ENCODE measurements at places on chromosomes 4 and X. TPM values are rescaled to one million over a fixed set of nuclear protein-coding genes. Genes with fewer than 3 reads are reported as not detected.

GRCh38 chr4:140719686-140720085, 36.5 kb downstream of the TBC1D9 start:
- ATAC-seq, result peak; percentile 34

DNA sequence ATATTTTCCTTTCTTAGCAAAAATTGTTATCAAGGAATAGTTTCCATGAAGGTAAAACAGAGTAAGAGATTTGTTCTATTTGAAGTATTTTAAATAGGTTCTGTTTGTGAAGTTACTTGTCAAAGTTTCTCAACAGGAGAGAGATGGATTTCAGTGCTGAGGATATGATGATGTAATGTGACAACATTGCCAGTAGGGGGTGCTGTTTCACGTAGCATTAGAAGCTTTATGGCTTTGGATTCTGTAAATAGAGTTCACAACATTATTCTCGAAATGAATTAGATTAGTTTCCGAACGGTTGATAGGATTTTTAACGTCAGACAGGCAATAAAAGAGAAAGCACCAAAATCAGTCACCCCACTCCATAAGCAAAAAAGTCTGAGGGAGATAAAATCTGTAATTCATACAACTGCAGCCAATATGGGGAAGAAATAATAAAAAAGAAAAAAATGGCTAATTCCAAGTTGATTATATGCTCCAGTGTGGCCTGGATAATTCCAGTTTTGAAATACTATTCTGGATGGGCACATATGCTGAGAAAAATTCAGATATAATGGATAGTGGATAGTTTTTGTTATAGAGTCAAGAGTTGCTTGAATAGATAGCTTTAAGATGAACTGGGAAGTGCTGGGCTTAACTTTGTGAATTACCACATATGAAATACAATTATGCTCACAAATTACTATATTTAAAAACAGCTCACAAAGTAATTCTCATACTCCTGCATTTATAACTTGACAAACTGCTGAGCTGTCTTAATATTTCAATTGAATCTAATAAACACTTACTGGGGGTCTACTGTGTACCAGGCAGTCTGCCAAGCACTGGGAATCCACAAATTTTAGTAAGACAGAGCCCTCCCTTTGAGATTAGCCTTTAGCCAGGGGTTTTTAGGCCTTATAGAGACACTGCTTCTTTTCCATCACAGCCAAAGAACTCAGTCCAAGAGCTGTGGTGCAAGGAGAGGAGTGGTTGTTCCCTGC, 109.1 kb downstream of the GPAT3 start:
- peak; percentile 59 for ATAC-seq

- no peak for ATAC-seq
Observed at GRCh38 chrX:154023276-154024000, 3.7 kb upstream of the IRAK1 start.

- no peak for ATAC-seq
Observed at GRCh38 chrX:124805486-124805885, 459.1 kb downstream of the SH2D1A start.

DNA sequence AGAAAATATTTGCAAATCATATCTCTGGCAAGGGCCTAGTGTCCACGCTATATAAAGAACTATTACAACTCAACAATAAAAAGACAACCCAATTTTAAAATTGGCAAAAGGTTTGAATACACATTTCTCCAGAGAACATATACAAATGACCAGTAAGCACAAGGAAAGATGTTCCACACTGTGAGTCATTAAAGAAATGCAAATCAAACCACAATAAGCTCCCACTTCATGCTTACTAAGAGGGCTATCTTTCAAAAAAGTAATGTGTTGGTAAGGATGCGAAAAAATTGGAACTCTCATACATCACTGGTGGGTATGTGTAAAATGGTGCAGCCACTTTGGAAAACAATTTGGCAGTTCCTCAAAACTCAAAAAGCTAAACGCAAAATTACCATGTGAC, 884.0 kb upstream of the INTU start:
- ATAC-seq, result no peak

- ATAC-seq, result no peak
Observed at GRCh38 chr4:165724786-165725185, 148.3 kb upstream of the TLL1 start.

GRCh38 chr4:304969-305680, at the start of gene ZNF732:
TSS of gene ZNF732 (minus strand) at chr4:305474. CDS start at chr4:305310, 164 bp downstream.
- peak; percentile 96 for ATAC-seq

DNA sequence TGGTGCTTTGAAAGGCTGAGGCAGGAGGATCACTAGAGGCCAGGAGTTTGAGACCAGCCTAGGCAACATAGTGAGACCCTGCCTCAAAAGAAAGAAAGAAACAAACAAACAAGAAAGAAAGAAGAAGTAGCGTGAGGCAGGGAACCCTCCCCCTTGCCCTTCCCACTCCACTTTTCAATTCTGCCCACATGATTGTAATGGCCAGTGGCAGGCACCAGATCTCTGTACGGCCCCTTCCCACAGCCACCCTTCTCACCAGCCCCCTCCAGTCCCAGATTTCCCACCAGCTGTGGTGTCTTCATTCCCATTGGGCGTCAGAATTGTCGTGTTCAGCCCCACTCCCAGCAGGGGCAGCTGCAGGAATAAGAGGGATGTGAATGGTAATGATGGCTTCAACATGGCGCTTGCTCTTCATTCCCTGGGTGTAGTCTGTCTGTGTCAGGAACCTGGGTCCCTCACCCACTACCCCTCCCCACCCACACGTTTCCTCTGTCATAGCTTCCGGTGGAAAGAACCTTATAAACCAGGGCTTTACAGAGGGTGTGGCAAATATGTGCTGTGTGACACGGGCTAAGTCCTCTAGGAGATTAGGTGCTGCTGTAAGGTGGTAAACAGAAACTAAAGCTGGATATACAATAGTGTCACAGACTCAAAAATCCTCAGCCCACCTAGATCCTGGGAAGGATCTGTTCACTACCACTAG, at the start of gene IL2RG:
Gene IL2RG, minus strand, starts transcription at position 437 of the 703 bp plus-strand sequence. Its CDS starts 38 bp downstream, at position 399.
- peak; percentile 85 for ATAC-seq

GRCh38 chr4:20318001-20318908, 66.5 kb downstream of the SLIT2 start:
- no peak for ATAC-seq

- no peak for ATAC-seq
Observed at GRCh38 chr4:67521506-67521905, 23.8 kb downstream of the CENPC start.

- ATAC-seq, result no peak
Observed at GRCh38 chrX:23136816-23137215, 137.1 kb downstream of the DDX53 start.

DNA sequence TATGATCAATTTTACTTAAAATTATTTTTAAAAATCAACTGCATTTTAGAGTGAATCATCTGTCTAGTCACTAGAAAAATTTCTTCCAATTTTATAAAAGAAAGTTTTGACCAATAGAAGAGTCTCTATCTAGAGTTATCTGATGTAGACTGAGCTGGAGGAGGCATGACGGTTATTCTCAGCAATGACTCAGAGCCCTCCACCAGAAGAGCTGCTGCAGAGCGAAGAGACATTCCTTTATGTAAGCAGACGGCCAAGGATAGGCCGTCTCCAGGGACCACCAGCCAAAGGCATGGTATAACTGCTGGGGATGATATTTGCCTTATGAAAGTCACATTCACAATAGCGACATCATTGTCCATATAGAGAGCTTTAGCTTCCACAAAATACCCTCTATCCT, 23.0 kb downstream of the LDB2 start:
- ATAC-seq, result no peak

GRCh38 chr4:13816472-13816871, 188.9 kb upstream of the BOD1L1 start:
- ATAC-seq, result no peak

- no peak for ATAC-seq
Observed at GRCh38 chrX:444305-444704, 57.6 kb upstream of the PPP2R3B start.

- no peak for ATAC-seq
Observed at GRCh38 chr4:15501941-15502340, 32.3 kb downstream of the CC2D2A start.

GRCh38 chr4:108170631-108171338, 2.1 kb upstream of the LEF1 start:
- no peak for ATAC-seq

DNA sequence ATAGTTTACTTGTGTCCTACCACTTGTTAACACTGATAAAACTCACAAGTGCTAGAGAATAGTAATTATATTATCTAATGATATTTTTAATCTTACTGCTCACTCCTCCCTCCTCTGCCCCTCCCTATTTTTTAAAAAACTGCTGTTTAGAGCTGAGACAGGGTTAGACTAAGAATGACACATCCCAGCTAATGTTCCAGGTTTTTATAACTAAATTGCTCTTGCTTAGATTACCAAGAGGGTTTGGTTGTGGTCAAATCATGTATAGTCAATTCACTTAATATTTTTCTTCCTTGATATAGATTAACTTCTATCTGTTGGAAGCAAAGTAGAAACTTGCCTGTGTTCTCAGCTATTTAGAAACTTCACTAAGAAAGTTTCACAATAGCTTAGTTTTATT, 60.2 kb downstream of the ATOH1 start:
- no peak for ATAC-seq

GRCh38 chrX:150935467-150935866, 37.0 kb upstream of the CD99L2 start:
- no peak for ATAC-seq

- ATAC-seq, result no peak
Observed at GRCh38 chr4:181566490-181566889, 676.7 kb upstream of the TENM3 start.

- no peak for ATAC-seq
Observed at GRCh38 chr4:85531560-85532341, 56.8 kb downstream of the ARHGAP24 start.

- no peak for ATAC-seq
Observed at GRCh38 chrX:10325611-10326010, 168.8 kb downstream of the CLCN4 start.

GRCh38 chr4:55859711-55860110, 6.3 kb downstream of the EXOC1 start:
- ATAC-seq, result no peak

GRCh38 chrX:135477576-135477975, 42.9 kb upstream of the INTS6L start:
- peak; percentile 62 for ATAC-seq

DNA sequence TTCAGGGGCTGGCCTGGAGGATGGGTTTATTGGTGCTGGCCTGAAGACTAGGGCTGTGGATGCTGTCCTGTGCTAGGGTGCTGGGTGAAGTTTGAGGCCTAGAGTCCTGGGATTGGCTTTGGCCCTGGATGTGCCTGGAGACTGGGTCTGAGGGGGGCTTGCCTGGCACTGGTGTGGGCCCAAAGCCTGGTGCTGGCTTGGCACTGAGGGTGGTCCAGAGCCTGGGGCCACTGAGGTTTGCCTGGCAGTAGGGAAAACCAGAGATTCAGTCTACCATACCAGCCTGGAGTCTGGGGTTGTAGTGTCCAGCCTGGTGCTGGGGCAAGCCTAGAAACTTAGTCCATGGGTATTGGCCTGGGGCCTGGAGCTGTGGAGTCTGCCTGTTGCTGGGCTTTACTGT, 16.6 kb downstream of the BMP15 start:
- ATAC-seq, result no peak

- no peak for ATAC-seq
Observed at GRCh38 chr4:98343626-98344025, 82.4 kb downstream of the RAP1GDS1 start.

The SPATA18 gene
- 11.9 TPM for total RNA-seq

The RBMX2 gene
- 11.4 TPM for total RNA-seq

The MSANTD1 gene
- 0.28 TPM for total RNA-seq

The LRIT3 gene
- total RNA-seq, result 0.16 TPM

The SSX4 gene
- not detected for total RNA-seq

The TMPRSS11F gene
- total RNA-seq, result 12.4 TPM

The GPR50 gene
- total RNA-seq, result not detected

The DACH2 gene
- total RNA-seq, result not detected

The ADRA2C gene
- 0.60 TPM for total RNA-seq

The FRMD7 gene
- not detected for total RNA-seq

The FRMPD4 gene
- not detected for total RNA-seq
